ENCODE measurements at places on chromosomes 4 and X.

DNA sequence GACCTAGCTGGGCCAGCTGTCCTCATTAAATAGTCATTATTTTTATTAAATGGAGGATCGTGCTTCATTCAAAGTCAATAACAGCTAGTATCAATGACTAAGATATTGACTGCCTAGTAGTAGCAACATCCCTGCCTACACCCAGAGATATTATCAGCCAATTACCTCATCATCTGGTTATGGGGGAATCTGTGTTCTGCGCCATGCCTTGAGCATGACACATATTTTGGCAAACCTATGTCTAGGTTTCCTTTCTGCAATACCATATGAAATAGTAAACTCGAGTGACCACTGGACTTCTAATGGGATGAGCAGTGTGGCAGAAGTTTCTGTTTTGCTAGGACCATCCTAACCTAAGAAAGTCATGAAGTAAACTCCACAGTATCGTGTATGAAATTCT is 50.0 kb upstream of the AADAT start:
- DNase-seq, result no peak

DNA sequence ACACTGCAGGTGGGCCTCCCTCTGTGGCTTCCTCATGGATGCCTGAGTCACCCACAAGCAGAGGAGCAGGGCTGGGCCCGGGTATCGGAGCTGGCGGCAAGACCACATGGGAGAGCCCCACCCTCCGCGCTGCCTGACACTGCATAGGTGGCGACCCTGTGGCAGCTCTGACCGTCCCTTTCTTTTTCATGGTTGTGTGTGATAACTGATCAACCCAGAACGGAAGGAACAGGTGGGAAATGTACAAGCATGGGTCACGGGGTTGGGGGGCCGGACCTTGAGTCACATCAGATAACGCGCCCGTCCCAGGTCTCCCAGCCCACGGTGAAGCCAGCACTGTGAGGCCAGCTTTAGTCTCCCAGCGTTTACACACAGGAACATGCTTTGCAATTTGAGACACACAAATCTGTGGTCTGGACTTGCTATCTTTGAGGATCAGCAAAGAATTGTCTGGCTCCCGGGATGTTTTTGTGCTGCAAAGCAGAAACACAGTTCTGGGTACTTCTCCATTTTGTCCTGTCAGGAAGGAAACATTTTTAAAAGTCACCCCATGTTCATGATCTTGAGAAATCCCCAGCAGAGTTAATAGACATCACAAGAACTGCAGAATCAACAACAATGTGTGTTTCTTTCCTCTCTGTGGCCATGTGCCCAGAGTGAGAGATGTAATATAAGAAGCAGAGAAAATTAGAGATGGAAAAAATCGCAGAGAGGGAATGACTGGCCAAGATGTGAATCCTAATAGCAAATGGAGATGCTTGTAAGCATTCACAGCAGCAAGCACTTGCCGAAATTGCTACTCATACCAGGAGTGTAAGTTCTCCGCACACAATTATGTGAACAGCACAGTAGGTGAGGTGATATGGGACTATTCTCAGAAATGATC is 70.1 kb upstream of the CBR4 start:
- peak; percentile 66 for DNase-seq

DNA sequence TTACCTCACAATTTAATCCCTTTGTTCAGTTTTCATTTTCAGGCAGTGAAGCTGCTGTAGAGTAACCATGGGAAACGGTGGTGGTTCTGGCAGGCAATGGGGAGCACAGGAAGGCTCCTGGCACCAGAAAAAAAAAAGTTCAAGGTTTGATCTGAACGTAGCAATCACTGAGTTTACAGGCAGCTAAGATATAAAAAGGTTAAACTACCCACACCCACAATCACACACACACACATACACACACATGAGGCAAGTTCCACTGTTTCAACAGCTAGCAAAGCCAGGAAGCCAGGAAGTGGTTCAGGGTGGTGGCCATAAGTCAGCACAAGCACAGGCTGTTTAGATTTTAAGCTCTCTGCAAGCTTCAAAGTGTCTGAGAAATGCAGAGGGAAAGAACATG is at the start of gene SULT1B1:
Gene SULT1B1 (minus strand): TSS at position 166 of the 400 bp plus-strand sequence. CDS start 5,403 bp downstream, outside the sequence.
- peak; percentile 77 for DNase-seq

GRCh38 chr4:136751556-136751955 is 780.7 kb downstream of the PCDH18 start:
- no peak for DNase-seq

GRCh38 chrX:149129767-149130166 is 375.3 kb downstream of the IDS start:
- no peak for DNase-seq

DNA sequence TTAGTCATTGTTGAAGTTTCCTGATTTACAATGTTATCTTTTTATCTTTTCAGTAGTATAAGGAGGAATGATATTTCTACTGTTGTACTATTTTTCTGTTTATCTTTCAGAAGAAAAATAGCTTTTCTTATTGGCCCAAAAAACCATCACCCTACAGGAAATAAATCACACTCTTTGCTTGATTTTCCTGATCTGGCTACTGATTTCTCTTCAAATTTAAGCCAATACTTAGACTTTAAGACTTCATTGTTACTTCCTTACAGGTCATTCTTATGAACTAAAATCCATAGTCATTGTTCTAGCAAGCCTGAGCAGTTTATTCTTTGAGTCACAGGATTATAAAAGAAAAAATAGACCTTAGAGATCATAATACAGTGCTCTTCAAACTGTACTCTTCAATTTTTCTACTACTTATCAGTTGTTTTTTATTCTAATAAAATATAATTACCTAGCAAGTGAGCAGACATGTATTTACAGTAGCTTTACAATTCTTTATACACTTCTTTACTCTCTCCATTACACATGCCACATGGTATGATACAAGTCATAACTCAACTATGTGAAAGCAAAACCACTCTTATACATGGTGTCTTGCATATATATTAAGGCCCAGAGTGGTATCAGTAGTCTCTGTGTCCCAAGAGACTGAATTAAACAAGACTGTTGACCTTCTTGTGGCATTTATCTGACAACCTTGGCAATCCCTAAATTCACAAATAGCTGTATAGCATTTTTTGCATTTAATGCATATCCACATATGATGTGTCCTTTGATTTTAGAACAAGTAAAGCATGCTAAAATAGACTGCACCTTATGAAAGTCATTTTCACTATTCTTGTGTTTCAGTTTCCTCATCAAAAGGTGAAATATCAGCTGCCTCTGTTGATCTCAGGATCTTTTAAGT is 47.9 kb downstream of the TET2 start:
- DNase-seq, result no peak

DNA sequence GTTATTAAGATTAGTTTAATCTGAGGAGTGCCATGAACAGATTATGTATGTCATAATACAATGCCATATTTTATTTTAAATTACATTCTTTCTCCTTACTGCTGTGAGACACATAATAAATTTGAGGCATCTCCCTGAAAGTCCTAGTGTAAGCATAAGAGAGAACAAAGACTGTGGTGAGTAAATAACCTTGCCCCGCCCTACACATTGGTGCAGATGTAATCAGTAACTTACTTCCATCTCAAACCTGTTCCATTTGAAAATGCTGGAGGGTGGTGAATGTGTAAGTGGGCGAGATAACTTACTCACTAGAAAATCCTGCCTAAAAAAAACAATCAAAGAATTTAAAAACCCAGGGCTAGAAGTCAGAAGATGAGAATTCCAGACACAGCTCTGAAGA is 338.1 kb upstream of the SLIT2 start:
- DNase-seq, result no peak

DNA sequence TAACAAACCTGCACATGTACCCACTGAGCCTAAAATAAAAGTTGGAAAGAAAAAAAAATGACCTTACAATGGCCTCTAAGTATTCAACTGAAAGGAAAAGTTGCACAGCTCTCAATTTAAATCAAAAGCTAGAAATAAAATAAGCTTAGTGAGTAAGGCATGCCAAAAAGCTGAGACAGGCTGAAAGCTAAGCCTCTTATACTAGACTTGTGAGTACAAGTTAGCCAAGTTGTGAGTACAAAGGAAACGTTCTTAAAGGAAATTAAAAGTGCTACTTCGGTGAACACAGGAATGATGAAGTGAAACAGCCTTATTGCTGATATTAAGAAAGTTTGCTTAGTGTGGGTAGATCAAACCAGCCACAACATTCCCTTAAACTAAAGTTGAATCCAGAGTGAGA is 707.9 kb upstream of the PITX2 start:
- no peak for DNase-seq

GRCh38 chrX:672931-673330 is 42.3 kb downstream of the SHOX start:
- DNase-seq, result no peak

DNA sequence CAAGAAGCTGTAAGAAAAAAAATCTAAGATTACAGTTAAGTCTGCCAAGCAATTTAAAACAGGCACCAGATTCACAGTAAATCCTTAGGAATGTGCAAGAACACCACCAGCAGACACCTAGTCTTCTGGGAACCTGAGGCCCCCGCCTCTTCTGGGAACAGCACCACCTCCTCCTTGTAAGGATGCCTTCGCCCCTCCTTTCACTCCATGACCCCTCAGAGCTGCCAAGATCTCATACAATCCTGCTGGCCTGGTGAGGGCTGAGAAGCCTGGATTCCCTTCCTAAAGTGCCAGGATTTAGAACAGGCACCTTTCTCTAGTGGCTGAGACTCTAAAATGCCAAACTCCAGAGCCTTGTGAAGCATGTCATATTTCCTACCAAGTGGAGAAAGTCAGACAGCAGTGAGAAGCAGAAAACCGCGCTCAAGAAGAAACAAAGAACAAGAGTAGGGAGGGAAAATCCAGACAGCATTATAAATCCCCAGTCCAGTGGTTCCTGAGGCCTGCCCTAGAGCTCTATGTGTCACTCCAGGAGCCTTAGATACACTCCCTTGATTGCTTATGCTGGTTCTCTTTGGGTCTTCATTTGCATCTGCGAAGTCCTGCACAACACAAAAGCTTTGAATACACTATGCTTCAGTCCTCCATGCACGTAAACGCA is 166.4 kb downstream of the TSPAN5 start:
- DNase-seq, result no peak

GRCh38 chr4:99185581-99185980 is 33.5 kb downstream of the ADH6 start:
- no peak for DNase-seq

GRCh38 chrX:9456250-9457074 is 8.4 kb upstream of the TBL1X start:
- no peak for DNase-seq

GRCh38 chr4:96354036-96354712 is 514.3 kb downstream of the PDHA2 start:
- no peak for DNase-seq

GRCh38 chrX:42776195-42776594 is 1.8 kb downstream of the PPP1R2C start:
- no peak for DNase-seq

- DNase-seq, result peak; percentile 24
These were observed 180.4 kb upstream of the RASGEF1B start for GRCh38 chr4:81652069-81652478.

DNA sequence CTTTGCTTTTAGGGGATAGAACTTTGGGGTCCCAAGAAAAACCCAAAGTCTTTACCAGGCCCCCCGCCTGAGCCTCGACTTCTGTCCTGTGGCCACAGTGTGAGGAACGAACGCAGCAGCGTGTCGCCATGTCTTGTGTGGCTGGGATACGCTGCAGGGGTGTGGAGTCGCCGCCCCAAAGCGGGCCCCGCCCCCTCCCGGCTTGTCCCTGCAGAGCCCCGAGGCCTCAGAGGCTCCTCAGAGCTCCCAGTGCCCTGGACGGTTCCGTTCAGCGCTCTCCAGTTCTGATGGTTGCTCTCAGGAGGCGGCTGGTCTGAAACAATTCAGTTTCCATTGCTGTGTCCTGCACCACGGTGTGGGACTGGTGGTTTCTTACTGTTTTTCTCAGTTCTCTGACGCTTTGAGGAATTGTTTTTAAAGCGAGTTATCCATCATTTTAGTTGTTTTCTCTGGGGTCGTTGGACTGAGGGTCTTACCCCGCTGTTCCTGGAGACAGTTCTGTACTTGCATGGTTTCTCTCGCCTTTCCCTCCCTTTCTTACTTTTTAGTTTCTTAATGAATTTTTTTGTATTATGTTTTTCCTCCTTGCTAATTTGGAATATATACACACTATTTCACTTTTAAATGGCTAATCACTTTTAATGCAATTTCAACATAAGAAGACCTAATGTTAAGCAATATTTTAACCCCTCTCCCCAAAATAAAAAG is 1.6 kb upstream of the IDUA start:
- peak; percentile 62 for DNase-seq

GRCh38 chrX:150968862-150969720 is 14.0 kb upstream of the HMGB3 start:
- DNase-seq, result no peak

- DNase-seq, result peak; percentile 77
These were observed 26.0 kb upstream of the BMP2K start for GRCh38 chr4:78749972-78750727.

DNA sequence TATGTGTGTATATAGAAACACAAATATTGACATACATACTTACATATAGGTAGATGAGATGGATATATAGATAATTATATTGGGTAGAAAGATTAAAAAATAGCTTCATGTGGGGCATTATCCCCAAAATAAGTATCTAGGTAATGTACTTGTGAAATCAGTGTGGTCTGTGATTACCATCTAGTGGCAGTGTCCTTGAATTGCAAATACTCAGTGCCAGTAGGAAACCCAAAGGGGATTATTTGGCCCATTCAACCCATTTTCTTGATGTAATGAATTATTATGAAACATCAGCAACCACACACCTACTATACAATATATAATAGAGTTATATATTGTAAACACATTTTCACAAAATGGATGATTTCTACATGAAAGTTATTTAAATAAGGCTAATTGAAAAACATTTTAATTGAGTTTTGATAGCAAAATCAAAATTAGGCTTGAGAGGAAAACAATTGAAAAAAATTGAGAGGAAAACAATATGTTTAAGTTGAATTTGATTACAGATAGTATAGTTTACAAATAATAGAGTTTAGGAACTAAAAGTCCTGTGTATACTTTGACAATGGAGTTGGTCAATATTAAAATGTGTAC is 389.4 kb downstream of the GALNTL6 start:
- peak; percentile 20 for DNase-seq

GRCh38 chrX:111123606-111124179 is 27.7 kb downstream of the PAK3 start:
- no peak for DNase-seq

DNA sequence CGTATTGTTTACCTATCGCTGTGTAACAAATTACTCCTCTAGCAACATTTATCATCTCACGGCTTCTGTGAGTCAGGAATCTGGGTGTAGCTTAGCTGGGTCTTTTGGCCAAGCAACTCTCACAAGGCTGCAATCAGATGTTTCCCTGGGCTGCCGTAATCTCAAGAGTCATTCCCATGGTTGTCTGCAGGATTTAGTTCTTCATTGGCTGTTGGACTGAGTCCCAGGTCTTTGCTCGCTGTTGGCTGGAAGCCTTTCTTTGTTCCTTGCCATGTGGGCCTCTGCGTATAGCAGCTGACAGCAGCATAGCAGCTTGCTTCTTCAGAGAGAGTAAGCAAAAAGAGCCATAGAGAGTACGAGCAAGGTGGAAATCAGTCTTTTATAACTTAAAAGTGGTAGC is 16.8 kb downstream of the POLR2B start:
- DNase-seq, result no peak

DNA sequence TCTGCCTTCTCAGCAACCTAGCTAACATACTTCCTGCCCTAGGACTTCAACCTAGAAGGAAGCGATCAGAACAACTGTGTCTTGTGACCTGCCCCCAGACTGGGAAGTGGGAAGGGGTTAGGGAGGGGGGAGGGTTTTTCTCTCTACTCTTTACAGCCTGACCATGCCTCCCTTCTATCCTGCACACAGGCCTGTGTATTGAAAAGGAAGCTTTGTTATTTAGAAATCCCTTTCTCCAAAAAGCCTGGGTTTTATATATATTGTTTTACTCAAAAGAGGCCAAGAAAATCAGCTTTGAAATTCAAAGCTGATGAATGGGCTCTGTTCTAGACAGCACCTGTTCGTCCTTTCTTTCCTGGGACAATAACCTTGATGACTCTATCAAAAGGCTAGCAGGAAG is 35.2 kb upstream of the SMS start:
- peak; percentile 14 for DNase-seq

Data from inflammatory macrophage (primary cell).